ENCODE measurements at places on chromosomes 12 and 14.

DNA sequence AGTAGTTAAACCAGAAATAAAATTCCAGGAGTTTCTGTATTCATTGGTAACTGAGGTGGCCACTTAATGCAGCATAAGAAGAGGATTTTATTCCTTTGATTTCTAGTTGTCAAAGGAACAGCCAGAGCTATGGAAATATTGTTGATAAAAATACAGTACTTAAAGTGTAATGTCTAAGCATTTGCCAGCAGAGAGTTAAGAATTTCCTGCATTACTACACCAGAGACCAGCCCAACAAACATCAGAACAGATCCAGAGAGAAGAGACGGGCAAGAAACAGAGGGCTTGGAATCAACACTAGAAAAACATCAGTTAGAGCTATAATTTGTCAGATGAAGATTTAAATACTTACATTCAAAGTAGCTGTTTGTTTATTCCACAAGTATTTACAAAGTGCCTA lies 77.9 kb downstream of the ST8SIA1 start:
- DNase-seq = no peak

GRCh38 chr12:123986374-123986965 lies 13.5 kb downstream of the ZNF664 start:
- no peak for DNase-seq

DNA sequence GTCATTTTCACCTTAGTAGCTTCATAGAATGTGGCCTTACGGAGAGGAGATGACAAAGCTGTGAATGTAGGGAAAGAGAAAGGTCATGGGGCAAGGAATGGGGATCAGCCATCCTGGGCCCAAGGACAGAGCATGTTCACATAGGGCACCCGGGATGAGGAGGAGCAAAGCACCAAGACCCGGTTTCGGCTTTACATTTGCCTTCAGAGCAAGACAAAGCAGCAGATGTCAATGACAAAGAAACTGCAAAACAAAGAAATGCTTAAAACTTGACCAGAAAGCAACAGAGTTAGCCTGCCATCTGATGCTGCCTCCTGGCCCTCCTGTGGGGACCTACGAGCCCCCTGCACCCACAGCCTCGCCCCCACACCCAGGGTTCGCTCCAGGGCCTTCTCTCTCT lies 249.2 kb downstream of the SLC41A2 start:
- DNase-seq = no peak

DNA sequence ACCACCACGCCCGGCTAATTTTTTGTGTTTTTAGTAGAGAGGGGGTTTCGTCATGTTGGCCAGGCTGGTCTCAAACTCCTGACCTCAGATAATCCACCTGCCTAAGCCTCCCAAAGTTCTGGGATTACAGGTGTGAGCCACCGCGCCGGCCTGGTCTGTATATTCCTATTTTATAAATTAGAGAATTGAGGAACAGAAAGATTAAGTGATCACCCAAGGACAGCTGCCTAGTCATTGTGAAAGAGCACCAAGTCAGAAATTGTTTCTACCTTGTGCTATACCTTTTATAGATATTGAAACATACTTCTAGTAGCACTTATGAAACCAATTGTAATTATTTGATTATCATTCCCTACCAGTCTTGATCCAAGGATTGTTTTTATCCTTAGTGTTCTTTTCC lies 1.9 kb downstream of the KNTC1 start:
- DNase-seq = no peak

DNA sequence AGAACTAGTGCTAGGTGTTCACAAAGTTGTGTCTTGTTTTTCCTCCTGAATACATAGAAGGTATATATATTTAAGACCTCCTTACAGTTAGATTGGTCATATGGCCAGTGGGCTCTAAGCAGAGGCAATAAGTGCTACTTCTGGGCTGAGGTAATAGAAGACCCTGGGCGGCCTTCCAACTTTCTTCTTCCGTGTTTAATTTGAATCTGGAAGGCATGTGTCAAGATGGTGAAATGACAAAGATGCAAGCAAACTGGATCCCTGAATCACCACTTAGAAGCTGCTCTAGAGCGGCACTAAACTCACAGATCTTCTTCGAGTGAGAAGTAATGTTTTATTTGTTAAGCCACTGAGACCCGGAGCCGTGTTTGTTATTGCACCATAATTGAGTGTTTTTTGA lies 201.0 kb upstream of the GZMB start:
- no peak for DNase-seq

DNA sequence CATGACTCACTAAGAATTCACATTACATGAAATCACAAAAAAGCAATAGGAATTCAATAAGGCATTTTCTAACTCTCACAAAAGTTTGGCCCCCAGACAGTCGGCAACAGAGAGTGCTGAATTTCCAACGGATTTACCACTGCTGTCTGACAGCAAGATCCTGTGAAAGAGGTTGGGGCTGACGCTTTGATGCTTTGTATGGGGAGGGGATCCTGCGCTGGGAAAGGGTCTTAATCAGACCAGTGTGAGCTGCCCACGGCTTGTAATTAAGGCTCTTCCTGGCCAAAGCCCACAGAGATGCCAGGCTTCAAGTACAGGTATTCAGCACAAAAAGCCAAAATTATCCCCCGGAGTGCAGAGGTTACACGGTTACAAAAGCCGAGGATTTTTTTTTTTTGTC lies 66.8 kb upstream of the TMCC3 start:
- no peak for DNase-seq

GRCh38 chr12:11795913-11796459 lies 146.5 kb downstream of the ETV6 start:
- DNase-seq = peak; percentile 71

GRCh38 chr12:50841716-50842531 lies 802 bp upstream of the TMPRSS12 start:
- DNase-seq = no peak

GRCh38 chr14:96793547-96793946 lies 3.6 kb upstream of the VRK1 start:
- DNase-seq = no peak

DNA sequence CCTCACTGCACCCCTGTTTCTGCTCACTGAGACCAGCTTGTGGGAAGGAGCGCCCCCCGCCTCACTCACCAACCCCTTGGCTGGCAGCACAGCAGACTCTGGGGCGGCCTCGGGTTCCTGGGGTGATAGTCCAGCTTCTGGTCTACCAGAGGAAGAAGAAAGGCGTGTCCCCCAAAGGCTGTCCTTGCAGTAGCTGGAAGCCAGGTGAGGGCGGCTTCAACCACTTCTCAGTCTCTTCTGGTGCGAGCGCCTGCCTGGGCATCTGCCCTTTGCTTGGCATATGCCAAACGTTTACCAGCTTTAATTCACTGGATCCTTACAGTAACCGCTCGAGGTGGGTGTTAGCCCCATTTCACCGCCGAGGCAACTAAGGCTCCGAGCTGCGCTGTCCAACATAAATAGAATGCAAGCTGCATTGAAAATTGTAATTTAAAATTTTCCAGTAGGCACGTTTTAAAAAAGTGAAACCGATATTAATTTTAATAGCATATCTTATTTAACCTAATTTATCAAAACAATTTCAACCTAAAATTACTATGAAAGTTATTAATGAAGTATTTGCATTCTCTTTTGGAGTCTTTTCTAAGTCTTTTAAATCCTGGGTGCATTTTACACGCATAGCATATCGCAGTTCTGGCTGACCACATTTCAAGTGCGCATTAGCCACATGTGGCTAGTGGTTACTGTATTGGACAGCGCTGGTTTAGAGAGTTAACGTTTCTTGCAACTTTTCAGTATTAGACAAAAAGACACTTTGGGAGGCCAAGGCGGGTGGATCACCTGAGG lies 872 bp downstream of the FAM177A1 start:
- peak; percentile 60 for DNase-seq

GRCh38 chr12:9782547-9783382 lies 22.1 kb upstream of the CD69 start:
- DNase-seq = no peak

GRCh38 chr14:61337893-61338292 lies 16.5 kb downstream of the PRKCH start:
- DNase-seq = no peak

DNA sequence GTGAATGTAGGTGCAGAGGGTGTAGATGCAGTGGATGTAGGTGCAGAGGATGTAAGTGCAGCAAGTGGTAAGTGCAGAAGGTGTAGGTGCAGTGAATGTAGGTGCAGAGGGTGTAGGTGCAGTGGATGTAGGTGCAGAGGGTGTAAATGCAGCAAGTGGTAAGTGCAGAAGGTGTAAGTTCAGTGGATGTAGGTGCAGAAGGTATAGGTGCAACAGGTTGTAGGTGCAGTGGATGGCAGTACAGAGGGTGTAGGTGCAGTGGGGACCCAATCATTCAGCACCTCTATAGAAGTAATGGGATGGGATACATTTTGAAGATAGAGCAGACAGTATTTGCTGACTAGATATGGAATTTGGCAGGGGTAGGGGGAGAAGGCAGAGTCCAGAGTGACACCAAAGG lies 85.0 kb downstream of the HECTD4 start:
- no peak for DNase-seq

GRCh38 chr14:86626530-86626929 lies 1096.6 kb downstream of the FLRT2 start:
- no peak for DNase-seq

- peak; percentile 76 for DNase-seq
Measured at GRCh38 chr12:53743266-53744129, 8.3 kb downstream of the CISTR start.

DNA sequence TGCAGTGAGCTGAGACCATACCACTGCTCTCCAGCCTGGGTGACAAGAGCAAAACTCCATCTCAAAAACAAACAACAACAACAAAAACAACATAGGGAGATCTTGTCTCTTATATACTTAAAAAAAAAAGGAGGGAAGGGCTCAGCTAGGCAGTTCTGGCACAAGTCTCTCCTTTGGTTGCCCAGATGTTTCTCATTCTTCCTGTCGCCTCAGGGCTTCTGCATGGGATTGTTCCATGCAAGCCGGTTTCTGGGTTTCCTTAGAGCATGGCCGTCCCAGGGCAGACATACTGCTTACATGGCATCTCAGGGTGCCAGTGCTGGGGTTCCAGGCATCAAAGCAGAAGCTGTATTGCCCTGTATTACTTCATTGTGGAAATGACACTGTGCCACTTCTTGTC lies 5.2 kb upstream of the SLC8B1 start:
- DNase-seq = no peak

DNA sequence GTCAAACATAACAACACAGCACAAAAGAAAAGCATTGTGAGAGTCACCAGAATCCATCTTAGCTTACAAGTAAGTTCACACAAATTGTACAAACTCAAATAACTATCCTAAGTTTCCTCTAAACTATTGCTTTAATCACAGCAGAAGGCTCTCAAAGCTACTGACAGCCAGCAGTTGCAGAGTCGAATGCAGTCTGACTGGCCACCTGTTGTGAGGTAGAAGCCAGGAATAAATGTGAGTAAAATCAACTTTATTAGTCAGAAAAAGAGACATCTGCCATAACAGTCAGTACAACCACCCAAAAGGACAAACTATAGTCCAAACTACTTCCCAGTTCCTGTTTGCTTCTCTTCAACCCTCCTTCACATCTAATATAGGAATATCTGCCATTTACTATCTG lies 231.7 kb upstream of the USP15 start:
- no peak for DNase-seq

DNA sequence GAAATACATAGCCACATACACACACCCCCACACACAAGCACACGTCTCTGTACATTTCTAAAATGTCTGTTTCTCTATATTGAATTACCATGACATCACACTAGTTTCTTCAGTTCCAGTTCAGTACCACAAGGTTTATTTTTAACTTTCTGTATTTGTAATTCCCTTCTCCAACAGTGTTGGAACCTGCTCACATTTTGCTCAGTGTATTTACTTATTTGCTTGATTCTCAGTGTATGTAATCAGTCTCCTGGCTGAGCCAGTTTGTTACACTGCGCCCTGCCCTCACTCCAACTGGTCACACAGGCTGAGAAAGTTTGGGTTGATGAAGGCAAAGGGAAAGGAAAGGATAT lies 67.1 kb downstream of the MON2 start:
- no peak for DNase-seq

DNA sequence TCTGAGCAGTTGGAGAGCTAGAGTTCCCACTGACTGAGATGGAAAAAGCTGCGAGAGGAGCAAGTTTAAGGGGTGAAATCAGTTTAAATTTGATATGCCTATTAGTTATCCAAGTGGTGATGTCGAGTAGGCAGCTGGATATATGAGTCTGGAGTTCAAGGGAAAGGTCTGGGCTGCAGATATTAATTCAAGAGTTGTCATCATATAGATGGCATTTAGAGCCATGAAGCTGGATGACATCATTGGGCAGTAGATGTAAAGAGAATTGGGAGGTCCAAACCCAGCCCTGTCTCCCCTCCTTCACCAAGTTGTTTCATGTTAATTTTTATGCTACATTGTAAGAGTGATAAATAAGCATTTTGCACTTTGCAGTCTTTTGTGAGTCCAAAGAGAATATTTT lies 898.1 kb downstream of the GALC start:
- DNase-seq = no peak

- DNase-seq = no peak
Measured at GRCh38 chr12:10753059-10753458, 29.9 kb upstream of the YBX3 start.

DNA sequence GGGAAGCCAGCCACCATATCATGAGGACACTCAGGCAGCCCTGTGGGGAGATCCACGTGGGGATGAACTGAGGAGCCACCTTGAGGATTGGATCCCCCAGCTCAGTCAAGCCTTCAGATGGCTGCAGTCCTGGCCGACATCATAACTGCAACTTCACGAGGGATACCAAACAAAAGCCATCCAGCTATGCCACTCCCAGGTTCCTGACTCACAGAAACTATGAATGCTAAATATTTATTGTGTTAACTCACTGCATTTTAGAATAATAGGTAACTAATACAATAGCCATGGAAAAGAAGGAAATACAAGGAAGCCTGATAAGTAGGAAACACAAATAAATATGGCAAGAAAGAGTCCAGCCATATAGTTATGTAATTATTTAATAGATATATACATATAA lies 42.1 kb upstream of the FAM222A start:
- no peak for DNase-seq

GRCh38 chr14:75941030-75941429 lies 40.8 kb downstream of the TGFB3 start:
- DNase-seq = no peak

GRCh38 chr12:69903548-69903947 lies 78.5 kb downstream of the MYRFL start:
- DNase-seq = no peak

GRCh38 chr12:127245437-127245836 lies 1021.5 kb upstream of the TMEM132C start:
- no peak for DNase-seq

- DNase-seq = peak; percentile 91
Measured at GRCh38 chr14:52068615-52069306, at the start of gene NID2. Gene NID2 (minus strand): TSS chr14:52069059. CDS start chr14:52068994, 65 bp downstream.

- peak; percentile 15 for DNase-seq
Measured at GRCh38 chr12:23464241-23464812, 485.1 kb downstream of the SOX5 start.

DNA sequence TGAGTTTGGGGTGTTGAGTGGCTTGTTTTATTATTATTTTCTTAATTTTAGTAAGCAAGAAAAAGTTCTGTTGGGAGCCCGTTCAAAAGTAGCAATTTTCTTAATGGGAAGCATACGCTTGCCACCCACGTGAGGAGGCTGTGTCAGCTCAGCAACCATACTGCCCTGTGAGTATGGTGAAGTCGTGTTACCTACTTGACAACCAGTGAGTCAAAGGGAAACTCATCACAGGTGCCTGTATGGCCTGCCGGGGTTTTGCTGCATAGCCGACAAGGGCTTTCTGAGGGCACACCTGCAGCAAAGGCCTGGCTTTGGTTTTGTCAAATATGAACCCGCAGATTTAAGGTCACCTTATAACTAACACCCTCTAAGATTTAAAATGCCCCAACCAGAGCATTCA lies 31.1 kb downstream of the PITPNM2 start:
- DNase-seq = no peak
